Activated naive CD4-positive, alpha-beta T cell (primary cell): ENCODE measurements at places on chromosomes 1 and 21.

DNA sequence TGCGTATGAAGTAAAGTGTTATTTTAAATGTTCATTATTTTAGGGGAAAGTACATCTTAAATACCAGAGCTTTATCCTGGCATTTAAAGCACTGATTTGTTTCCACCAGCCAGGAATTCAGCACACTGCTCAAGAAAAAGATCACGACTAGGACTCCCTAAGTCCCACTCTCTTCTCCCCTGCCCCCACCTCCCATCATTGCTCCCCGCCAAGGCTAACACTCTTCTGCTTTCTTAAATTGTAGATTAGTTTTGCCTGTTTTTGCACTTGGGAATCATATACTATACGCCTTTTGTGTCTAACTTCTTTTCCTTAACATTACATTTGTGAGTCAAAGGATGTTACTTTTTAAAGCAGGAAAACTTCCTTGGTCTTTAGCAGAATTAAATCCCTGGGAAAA is 37.5 kb upstream of the C1orf105 start:
- no peak for DNase-seq

- DNase-seq = no peak
These were observed 30.2 kb upstream of the PHGDH start for GRCh38 chr1:119681560-119681959.

- DNase-seq = no peak
These were observed 211.1 kb downstream of the LRRC40 start for GRCh38 chr1:69994241-69994640.

DNA sequence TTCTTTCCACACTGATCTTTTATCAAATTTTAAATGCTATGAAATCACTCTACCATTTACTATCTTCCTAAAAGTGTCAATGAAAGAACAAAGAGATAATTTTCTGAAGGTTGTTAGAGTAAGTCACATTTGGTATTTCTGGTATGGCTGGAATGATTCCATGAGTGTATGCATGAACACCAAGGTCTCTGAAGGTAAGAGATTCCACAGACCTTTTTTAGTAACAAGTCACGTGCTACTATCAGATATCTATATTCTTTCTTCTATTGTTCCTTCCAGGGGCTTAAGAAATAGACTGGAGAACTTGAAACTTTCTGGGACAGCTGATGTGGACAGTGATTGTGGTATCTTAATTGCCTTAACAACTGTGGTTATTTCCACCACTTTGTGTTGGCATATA is 265.0 kb downstream of the SDCCAG8 start:
- DNase-seq = no peak

DNA sequence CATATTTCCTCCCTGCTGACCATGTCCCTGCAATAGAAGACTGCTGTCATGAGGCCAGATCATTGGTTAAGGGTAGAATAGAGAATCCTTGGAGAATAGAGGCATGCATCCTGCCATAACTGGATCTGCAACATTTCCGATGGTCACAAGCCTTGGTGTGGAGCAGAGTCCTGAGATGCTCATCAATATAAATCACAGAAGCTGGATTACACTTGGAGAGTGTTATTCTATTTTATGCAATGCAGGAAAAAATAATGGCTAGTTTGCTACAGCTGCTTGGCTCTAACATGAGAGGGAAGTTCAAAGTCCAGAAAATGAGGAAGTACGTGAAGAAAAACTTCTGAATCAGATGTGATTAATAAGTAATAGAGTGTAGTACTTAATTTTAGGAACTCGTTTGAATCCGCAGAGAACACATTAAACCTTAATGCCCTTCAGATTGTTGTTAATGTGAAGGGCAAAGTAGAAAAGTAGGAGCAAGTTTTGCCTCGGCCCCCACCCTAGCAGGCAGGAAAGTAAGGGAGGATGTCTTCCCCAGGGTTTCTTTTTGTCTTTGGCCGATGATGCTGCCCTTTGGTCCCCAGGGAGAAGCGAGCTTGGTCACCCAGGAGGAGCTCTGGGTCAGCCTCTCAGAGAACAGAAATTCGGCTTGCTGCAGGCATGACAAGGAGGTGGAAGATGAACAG is 59.5 kb downstream of the KCNK1 start:
- no peak for DNase-seq

- no peak for DNase-seq
These were observed 416.0 kb downstream of the SIPA1L2 start for GRCh38 chr1:232213928-232214327.

DNA sequence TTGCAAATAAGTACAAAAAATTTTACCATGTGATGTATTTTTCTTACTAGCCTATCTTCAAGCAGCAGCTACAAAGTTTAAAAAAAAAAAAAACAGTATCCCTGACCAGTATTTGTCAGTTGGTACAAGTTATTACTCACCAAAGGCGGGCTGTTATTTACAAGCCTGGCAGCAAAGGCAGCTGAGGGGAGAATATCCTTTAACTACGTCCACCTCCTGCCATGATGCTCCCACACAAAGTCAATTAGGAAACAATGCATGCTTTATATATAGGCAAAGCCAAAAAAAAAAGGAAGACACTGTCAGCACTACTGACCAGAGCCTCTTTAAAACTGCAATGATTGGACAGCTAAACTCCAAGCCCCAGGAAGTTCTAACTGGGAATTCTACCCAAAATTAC is 13.7 kb downstream of the PSMA5 start:
- DNase-seq = no peak

DNA sequence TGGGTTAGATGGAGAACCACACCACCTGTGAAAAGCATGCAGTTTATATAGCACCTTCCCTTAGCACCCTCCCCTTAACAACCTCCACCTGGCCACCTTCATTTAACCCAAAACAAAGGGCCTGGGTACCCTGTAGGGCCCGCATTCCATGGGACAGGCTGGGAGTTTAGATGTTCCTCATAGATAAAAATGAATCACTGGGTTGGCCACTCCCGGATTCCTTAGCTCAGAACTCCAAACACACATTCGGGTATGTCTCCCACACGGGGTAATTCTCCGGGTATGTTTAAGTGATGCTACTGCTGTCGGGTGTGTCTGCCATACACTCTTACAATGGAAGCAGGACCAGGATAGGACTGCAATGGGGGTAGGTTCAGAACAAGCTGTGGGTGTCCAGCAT is 43.9 kb upstream of the FOXO6 start:
- DNase-seq = no peak

DNA sequence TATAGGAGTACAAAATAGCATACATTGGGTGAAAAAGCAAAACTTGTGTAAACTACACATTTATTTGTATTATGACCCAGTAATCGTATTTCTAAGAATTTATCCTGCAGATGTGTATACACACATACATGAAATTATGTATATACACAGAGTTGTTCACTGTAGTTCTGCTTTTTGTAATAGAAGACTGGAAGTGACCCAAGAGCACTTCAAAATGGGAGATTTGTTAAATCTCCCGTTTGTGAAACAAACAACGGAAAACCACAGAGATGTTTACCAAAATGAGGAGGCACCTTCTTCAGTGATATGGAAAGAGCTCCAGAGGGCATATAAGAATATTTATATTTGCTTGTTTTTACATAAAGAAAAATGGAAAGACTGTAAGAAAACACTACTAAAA is 18.0 kb upstream of the MNDA start:
- no peak for DNase-seq

DNA sequence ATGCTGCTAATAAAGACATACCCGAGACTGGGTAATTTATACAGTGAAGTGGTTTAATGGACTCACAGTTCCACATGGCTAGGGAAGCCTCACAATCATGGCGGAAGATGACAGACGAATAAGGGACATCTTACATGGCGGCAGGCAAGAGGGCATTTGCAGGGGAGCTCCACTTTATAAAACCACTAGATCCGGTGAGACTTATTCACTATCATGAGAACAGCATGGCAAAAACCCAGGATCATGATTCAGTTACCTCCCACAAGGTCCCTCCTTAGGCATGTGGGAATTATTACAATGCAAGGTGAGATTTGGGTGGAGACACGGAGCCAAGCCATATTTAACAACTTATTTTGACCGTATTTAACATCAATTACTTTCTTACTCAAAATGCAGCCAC is 739.0 kb downstream of the NCAM2 start:
- no peak for DNase-seq

- DNase-seq = no peak
These were observed 8.0 kb upstream of the SFN start for GRCh38 chr1:26854906-26855305.

- DNase-seq = no peak
These were observed 6.4 kb downstream of the PTGFR start for GRCh38 chr1:78497201-78497600.

DNA sequence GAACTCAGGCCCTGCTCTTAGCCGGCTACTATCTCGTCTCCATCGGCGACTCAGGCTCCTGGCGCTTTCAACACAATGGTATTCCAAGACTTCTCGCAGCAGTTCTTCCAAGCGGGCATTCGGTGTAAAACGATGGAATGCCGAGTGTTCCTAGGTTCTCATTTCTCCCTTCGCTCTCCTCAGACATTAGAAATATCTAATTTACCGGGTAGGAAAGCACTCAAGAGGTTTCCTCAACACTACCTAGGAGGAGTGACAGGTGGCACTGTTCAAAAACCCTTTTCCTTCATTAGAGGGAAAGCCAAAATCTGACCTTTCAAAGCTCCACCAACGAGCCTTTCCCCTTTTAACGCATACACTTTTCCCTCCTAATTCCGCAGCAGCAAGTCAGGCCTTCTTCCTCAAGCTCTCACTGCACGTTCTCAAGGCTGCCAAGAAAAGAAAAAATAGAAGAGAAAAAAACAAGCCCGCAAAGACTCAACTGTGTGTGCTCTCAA is 601 bp downstream of the UBE2G2 start:
- DNase-seq = no peak

DNA sequence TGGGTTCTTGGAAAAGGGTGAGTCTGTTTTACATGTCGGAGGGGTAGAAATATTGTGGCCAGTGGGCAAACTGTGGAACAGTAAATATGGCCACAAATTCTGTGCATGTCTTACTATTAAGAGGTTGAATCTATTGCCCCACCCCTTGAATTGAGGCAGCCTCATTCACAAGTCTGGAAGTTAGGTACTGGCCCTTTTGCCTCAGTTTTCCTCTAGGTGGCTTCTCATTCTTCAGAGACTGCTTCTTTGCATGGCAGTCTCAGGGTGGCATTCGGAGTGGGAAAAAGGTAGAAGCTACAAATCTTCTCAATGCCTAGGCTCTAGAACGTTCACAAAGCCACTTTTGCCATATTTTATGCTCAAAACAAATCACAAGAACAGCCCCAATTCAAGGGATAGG is 57.2 kb downstream of the SLC9C2 start:
- no peak for DNase-seq

DNA sequence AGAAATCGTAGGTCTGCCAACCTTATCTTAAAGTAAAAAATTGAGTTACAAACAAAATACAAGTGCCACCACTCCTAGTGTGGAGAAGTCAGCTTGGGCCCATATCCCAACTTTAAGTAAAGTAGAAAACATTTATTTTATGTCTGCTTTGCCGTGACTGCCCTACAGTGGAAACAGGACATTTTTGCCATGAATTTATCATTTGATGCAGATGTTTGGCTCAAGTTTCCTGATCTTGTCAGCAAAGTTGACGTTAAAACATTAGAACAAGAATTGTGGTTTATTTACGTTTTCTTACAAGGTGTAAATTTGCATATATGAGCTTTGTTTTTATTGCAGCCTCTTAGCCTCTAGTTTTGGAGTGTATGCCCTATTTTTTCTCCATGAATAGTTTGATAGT is 17.1 kb upstream of the KCNJ15 start:
- no peak for DNase-seq

DNA sequence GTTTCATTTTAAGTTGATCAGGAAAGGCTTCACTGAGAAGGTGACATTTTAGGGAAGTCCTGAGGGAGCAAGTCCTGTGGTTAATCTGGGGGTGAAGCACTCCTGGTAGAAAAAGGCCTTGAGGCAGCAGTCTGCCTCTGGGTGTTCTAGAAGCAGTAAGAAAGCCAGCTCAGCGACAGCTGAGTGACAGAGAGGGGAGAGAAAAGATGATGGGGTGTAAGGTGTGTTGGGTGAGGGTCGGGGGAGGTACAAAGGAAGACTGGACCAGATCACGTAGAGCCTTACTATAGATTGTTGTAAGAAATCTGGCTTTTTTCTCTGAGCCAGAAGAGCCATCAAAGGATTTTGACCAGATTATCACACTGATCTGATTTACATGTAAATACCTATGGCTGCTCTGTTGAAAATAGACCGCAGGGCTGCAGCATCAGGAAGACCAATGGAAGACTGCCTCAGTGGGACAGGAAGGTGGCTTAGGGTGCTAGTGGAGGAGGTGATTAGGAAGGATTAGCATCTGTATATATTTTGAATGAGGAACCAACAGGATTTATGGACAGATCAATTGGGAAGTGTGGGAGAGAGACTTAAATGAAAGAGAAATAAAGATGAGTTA is 131.2 kb downstream of the CDC7 start:
- no peak for DNase-seq

DNA sequence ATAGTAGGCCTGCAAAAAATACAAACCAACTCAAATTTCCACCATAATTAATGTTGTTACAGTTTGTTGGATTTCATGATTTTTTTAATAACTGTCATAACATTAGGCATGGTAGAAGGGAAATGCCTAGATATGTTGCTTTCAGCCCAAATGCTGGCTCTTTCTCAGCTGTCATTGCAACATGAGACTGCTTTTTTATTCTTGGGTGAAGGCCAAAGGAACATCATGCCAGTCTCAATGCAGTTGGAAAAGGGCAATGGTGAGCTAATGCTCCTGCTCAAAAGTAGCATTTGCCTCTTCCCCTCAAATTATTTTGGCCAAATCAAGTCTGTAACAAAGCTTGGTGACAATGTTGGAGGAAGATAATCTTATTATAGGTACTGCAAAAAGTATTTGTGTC is 877.7 kb upstream of the PRMT6 start:
- DNase-seq = no peak

GRCh38 chr1:63835128-63835527 is 61.3 kb downstream of the ROR1 start:
- no peak for DNase-seq
